ENCODE measurements at places on chromosomes 12 and 14.

- no peak for DNase-seq
Measured at GRCh38 chr14:93146119-93146518, 30.4 kb upstream of the ITPK1 start.

DNA sequence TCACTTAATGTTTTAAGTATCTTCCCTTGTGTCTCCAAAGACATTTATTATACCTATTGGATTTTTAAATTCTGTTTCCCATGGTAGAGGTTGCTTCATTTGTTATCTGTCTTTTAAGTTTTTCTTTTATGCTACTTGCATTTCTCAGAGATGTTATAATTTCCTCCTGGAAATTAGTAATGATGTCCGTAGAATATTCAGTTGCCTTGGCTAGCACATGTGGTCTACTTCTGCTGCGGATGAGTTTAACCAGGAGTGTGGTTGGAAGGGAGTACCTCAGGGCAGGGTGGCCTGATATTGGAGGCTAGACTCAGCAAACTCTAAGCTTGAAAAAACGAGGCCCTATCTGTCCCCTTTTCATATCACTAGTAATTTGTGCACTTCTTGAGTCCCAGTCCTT lies 8.8 kb upstream of the EVL start:
- DNase-seq, result no peak

GRCh38 chr12:131555197-131555846 lies 155.6 kb upstream of the SFSWAP start:
- no peak for DNase-seq

DNA sequence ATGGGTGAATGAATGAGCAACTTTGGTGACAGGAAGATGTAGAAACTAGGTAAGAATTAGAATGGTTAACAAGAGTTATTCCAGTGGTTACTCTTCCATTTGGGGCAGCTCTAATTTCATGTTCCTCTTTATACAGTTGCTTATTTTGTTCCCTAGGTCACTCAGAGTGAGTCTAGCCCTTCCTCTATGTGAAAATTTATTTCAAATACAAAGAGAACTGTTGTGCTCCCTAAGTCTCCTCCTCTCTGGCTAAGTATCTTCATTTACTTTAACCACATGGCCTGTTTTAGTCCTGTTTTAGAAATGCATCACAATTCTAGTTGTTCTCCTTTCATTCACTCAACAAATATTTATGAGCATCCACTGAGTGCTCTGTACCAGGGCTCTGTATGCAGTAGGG lies 51.1 kb upstream of the HIF1A start:
- no peak for DNase-seq

GRCh38 chr12:51234530-51234929 lies 4.1 kb upstream of the DAZAP2 start:
- DNase-seq, result no peak
